Stimulated activated CD8-positive, alpha-beta memory T cell treated with anti-CD3 and anti-CD28 coated beads, Interleukin-12 subunit alpha, Interleukin-12 subunit beta, amount 100 ng/mL, for 4 hours (primary cell): ENCODE measurements at places on chromosomes 1 and 21.

DNA sequence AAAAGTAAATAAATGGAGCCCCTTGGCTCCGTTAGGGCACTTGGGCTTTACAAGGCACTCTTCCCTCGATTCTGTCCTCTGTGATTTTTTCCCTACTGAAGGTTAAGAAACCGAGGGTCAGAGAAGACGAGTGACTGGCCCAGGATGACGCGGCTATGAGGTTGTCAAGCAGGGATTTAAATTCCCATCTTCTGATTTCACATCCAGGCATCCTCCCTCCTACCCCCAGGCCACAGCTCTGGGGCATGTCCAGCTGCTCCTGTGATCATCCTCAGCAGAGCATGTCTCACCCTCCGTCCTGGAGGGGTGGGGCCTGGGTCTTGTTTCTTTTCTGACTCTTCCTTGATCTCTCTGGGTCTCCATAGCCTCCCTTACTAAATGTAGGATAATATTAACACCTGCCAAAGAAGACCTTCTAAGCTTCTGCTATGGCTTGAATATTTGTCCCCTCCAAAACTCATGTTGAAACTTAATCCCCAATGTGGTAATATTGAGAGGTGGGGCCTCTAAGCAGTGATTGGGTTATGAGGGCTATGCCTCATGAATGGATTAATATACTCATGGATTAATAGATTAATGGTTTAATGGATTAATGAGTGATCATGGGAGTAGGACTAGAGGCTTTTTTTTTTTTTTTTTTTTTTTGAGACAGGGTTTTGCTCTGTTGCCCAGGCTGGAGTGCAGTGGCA is 4.6 kb downstream of the CRYBG2 start:
- no peak for DNase-seq

- no peak for DNase-seq
Observed at GRCh38 chr21:20611008-20611407, 387.2 kb upstream of the NCAM2 start.

- DNase-seq: no peak
Observed at GRCh38 chr1:230441183-230442029, 15.3 kb upstream of the PGBD5 start.

GRCh38 chr21:22278366-22278765 is 1280.2 kb downstream of the NCAM2 start:
- no peak for DNase-seq

DNA sequence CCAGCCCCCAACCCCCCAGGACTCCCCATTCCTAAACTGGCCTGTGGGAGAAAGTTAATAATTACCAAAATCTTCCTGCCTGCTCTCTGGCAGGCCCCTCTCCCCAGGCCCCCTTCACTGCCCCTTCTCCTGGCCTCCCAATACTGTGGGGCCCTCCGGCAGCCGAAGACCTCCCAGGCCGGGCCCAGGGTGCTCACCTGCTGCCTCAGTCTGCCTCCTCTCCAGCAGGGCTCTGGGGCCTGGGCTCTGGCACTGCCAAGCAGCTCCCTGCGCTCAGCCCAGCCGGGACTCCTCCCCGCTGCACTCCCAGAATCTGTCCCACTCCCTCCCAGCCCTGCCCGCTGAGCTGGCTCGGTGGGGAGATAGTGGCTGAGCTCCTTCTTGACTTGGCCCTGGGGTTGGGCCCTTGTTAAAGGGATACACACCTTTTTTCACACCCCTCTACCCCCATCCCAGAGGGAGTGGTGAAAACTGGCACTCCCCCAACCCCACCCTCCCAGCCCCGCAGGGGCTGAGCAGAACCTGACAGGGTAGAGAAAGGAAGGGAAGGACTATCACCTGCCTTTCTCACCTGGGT is at the start of gene S100A16:
Gene S100A16, minus strand, starts transcription at position 383 of the 577 bp plus-strand sequence. CDS start 4,986 bp downstream, outside the sequence.
- DNase-seq: no peak

- no peak for DNase-seq
Observed at GRCh38 chr21:26405735-26406361, 167.2 kb downstream of the CYYR1 start.

- no peak for DNase-seq
Observed at GRCh38 chr21:26445440-26445839, 127.6 kb downstream of the CYYR1 start.

GRCh38 chr1:33338440-33339211 is 17.7 kb upstream of the A3GALT2 start:
- no peak for DNase-seq

DNA sequence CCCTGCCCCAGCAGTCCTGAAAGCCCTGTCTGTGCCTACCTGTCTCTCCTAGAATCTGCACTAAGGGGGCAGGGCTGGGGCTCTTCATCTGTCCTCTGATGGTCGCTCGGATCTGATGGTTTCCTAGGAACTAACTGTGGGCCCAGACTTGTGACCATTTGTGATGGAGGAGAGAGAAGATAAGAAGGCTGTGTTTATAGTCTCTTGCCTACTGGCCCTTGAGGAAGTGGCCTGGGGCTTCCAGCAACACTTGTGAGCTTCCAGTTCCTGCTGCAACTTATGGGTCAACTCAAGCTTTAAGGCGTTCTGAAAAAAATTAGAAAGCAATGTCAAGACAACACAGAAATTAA is 53.2 kb upstream of the SYNC start:
- no peak for DNase-seq
